ENCODE measurements at places on chromosomes 5 and 9.
A peak's percentile ranks its signal among the peaks of the same experiment; 100 is the strongest.

DNA sequence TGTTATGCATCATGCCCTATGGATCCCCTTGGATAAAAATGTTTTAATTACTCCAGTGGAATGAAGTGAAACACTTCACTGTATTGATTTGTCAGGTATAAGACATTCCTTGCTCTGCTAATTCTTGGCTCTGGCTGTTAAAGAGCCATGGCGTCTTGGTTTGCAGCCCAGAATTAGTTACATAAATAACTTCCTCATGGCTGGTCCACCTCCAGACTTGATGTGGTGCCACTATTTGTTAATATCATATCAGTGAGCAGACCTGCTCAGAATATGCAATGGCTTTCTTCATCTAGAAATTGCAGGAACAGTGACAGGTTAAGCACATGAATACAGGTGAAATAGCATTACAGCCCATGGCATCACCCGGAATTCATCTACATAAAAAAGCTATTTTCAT, 446.9 kb upstream of the GRIN3A start:
- DNase-seq: no peak

DNA sequence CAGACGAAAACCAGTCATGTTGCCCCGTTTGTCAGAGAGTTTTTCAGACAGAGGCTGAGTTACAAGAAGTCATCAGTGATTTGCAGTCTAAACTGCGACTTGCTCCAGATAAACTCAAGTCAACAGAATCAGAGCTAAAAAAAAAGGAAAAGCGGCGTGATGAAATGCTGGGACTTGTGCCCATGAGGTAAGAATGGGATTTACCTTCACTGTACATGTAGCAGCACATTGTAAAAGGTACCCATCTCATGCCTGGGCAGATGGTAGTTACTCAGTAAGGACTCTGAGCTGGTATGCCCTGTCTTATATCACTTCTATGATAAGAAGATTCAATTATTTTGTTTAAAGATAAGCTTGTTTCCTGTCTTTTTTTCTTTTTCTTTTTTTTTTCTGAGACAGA, 38.8 kb downstream of the RAD50 start:
- DNase-seq: no peak

DNA sequence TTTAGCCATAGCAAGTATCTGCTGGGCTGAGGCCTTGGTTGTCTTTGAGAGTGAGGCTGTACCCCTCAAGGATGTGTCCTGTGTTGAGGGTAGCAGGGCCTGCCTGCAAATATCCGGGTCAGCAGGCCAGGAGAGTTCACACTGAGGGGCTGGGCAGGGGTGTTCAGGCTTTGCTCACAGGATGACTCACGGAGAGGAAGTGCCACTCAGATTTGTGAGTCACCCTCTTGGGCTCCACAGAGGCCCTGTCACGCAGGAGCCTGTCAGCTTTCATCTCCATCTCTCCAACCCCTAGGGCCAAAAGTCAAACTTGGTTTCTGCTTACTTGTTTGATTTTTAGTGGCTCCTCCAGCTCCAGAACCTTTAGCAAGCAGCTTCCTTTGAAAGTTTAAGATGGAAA, 211.5 kb downstream of the SEC61B start:
- DNase-seq: no peak

DNA sequence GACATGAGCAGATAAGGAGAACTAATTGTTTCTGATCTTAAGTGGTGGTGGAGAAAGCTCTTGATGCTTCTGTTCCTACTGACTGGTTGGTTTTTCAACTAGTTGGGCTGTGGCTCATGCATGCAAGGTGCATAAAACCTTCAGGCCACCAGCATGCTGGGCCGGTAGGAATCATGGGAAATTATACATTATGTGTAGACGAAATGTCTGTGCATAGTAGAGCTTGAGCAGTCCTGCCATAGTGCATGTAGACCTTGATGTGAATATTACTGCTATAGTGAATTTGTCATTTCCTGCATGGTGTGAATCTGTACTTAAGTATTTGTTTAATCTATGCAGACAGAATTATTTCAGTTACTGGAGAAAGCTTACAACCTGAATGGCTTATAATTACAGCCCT, 433.6 kb upstream of the ADAMTSL1 start:
- DNase-seq: no peak

- DNase-seq: no peak
Observed at GRCh38 chr5:159263569-159263905, 447 bp downstream of the UBLCP1 start.

GRCh38 chr5:104431981-104432380, 869.4 kb upstream of the NUDT12 start:
- DNase-seq: peak; percentile 86

DNA sequence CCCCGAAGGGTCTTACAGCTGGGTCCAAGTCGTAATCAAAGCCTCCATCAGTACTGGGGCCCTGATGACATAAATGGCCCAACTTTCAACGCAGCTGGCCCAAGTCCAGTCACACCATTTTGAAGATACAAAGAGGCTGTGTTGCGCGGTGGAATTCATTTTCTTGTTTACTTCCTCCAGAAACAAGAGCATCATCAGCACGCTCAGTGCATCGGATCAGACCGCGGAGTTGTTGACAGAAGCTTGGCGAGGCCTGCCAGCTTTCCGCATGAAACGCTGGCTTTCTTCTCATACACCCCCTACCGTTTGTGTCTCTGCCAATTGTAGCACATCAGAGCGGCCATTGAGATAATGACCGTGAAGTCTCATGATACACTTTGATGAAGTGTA, 101.7 kb upstream of the SPATA31D4 start:
- peak; percentile 92 for DNase-seq

GRCh38 chr5:17878541-17878940, 244.3 kb downstream of the TAF11L14 start:
- DNase-seq: no peak

- no peak for DNase-seq
Observed at GRCh38 chr9:94875300-94876020, 149.0 kb downstream of the AOPEP start.

DNA sequence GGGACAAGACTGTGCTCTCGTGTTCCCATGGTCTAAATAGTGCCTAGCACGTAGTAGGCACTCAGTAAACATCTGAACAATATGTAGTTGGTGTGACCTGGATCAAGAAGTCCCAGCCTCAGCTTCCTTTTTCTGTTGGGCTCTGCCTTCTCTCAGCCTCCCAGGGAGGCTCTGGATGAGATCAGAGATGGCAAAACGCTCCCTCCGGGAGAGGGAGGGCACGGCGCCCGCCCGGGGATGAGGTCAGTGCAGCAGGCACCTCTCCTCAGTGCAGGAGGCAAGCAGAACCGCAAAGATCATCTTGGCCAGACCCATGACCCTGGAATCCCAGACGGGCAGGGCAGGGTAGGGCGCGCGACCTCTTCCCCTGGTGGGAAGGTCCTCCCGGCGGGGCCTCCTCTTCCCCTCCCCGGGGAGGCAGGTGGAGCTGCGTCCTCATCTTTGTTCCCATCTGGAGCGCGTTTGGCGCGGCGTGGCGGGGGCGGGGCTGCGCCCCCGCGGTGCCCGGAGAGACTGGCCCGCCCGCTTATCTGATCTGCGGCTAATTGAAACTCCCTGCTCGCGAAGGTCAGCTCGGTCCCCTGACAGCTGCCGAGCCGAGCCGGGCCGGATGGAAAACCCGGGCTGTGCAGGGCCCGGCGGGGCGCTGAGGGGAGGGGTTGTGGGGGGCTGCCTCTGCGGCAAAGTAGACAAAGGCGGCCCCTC, 60.9 kb downstream of the CXXC5 start:
- peak; percentile 71 for DNase-seq

DNA sequence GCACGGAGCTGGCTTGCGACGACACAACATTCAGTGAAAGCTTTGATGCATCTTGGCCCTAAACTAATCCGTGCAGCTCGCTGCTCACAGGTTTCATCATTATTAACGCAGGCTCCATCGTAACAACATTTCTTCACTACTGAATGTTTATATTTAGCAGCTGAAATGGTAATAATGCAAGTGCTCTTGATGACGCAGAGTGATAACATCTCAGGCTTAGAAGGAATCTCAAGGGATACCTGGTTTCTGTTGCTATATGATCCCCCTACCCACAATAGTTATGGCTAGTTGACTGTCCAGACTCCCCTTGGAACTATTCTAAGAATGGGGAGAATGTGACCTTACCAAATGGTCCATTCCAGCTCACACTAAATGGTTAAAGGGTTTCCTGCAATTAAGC, 36.2 kb downstream of the C5 start:
- DNase-seq: no peak

DNA sequence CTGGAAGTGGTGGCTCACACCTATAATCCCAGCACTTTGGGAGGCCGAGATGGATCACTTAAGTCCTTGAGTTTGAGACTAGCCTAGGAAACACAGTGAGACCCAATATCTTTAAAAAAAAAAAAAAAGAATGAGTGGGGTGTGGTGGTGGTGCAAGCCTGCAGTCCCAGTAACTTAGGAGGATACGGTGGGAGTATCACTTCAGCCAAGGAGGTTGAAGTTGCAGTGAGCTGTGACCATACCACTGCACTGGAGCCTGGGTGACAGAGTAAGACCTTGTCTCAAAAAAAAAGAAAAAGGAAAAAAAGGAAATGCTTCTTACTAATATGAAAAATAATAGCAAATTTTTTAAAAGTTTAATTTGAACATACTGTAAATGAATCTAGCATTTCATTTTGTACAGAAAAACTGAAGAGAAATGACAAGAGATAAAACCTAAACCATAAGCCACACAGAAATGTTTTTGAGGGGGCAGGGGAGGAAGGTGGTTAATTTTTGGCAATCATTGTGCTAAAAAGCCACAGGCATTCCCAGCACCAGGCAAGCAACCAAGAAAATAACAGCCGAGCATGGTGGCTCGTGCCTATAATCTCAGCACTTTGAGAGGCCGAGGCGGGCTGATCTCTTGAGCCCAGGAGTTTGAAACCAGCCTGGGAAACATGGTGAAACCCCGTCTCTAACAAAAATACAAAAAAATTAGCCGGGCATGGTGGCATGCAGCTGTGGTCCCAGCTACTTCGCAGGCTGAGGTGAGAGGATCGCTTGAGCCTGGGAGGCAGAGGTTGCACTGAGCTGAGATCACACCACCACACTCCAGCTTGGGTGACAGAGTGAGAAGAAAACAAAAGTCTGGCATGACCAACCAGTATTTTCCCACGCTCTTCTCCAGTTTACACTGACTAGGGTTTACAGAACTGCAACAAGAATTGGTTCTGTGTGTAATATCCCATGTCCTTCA, 114.5 kb upstream of the NR5A1 start:
- DNase-seq: no peak
